ENCODE measurements at places on chromosomes 11 and 22.

GRCh38 chr22:49086181-49086580 lies 741.5 kb downstream of the BRD1 start:
- DNase-seq, result no peak

DNA sequence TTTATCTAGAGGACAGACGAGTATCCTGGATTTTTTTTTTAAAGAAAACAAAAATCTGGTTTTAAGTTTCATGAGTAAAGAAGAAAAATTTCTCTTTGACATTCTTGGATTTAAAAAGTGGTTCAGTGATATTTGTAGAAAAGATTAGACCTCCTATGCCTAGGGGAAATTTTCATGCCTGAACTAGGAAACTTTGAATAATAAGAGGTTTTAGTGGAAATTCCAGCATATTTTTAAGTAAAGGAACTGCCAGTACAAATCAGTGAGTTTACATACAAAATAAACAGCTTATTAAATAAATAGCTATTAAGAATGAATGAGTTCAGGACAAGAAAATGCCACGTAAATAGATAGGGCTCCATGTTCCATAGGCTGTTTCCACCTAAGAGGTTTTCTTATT lies 17.5 kb downstream of the JAM3 start:
- DNase-seq, result no peak

DNA sequence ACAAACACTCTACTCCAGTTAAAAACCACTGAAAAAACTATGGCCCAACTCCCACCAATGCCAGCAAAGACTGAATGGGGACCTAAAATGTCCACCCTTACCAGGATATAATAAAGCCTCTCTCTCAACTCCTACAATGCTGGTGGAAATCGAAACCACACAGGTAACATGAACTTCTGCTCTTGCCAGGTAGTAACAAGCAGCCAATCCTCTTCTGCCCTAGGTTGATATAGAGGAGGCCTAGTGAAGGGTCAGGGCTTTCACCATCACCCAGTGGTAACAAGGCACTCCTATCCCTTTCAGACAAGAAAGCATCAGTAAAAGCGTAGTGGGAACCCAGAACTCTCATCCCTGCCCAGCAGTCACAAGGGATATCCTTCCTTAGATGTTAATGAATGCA lies 22.6 kb downstream of the DCUN1D5 start:
- DNase-seq, result no peak

DNA sequence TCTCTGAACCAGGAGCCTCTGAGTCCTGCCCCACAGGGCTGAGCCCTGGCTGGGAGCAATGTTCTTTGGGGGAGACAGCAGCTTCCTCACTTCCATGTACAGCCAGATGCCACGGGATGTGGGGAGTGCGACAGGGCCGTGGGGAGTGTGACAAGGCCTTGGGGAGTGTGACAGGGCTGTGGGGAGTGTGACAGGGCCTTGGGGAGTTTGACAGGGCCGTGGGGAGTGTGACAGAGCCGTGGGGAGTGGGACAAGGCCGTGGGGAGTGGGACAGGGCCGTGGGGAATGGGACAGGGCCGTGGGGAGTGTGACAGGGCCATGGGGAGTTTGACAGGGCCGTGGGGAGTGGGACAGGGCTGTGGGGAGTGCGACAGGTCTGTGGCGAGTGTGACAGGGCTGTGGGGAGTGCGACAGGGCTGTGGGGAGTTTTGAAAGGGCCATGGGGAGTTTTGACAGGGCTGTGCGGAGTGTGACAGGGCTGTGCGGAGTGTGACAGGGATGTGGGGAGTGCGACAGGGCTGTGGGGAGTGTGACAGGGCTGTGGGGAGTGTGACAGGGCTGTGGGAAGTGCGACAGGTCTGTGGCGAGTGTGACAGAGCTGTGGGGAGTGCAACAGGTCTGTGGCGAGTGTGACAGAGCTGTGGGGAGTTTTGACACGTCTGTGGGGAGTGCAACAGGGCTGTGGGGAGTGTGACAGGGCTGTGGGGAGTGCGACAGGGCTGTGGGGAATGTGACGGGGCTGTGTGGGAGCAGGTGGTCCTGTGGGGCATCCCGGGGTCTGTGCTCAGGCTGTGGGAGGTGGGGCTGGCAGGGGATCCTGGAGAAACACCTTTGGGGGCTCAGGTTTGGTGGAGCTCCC lies 6.6 kb upstream of the KRTAP5-6 start:
- no peak for DNase-seq

- no peak for DNase-seq
Observed at GRCh38 chr11:59179121-59179520, 7.2 kb downstream of the DTX4 start.

- DNase-seq, result no peak
Observed at GRCh38 chr22:19567157-19568009, 43.2 kb upstream of the CLDN5 start.

- no peak for DNase-seq
Observed at GRCh38 chr22:42716649-42717127, 4.0 kb downstream of the A4GALT start.

DNA sequence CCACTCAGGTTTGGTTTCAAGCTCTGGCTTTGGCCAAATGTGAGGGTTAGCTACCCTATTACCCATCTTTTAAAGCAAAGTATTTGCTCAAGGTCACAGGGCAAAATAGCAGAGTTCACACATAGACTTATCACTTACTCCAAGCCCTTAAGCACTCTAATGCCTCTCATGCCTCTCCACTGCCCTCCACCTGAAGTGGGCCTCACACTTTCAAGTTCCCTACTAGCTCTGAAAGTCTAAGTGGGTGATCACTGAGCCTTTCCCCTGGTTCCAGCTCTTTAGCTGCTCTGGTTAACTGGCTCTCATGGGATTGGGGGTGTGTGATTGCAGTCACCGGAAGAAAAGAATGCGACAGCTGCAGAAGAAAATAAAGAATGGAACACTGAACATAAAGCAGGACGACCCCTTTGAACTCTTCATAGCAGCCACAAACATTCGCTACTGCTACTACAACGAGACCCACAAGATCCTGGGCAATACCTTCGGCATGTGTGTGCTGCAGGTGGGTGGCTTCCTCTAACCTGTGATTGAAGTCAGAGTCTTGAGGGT lies 6.4 kb downstream of the NAT10 start:
- no peak for DNase-seq

DNA sequence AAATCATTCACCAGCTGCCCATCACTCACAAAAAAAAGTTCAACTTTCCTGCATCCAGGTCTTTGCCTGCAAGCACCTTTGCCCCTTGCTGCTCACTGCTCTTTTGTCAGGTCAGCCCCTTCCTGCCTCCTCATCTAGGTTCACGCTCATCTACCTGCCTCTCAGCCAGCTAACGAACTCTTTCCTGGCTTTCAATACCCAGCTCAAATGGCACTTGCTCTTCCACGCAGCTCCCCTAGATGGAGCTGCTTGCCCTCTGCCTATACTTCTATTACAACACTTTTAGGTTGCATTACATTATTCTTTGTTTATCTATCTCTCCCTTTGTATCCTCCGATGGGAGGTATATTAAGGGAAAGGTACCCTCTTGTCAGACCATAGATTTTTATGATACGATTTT lies 78.9 kb upstream of the TBCEL start:
- no peak for DNase-seq

- DNase-seq, result peak; percentile 77
Observed at GRCh38 chr11:19116971-19117759, at the start of gene ZDHHC13. Gene ZDHHC13 (plus strand): TSS chr11:19117168. CDS start chr11:19117250, 82 bp downstream.

DNA sequence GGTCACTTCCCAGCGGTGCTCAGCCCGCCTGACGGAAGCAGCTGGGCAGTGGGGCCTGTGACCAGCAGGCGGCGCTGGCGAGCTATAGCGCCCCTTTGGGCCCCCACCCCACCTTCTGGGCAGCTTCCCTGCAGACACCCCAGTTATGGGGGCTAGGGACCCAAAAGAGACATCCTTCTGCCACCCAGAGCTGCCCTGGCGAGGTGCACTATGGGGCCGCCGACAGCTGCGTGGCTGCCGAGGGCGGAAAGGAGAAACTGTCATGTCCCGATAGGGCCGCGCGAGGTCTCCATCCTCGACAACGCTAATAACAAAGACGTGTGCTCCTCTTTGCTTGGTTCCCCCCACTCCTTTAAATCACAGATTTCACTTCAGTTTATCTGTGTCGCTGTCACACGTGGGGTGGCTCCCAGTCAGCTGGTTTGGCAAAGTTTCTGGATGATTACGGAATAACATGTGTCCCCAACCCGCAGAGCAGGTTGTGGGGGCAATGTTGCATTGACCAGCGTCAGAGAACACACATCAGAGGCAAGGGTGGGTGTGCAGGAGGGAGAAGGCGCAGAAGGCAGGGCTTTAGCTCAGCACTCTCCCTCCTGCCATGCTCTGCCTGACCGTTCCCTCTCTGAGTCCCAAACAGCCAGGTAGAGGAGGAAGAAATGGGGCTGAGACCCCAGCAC lies 673 bp upstream of the MYO7A start:
- DNase-seq, result peak; percentile 30

- DNase-seq, result no peak
Observed at GRCh38 chr22:31923136-31923535, 21.2 kb upstream of the YWHAH start.

DNA sequence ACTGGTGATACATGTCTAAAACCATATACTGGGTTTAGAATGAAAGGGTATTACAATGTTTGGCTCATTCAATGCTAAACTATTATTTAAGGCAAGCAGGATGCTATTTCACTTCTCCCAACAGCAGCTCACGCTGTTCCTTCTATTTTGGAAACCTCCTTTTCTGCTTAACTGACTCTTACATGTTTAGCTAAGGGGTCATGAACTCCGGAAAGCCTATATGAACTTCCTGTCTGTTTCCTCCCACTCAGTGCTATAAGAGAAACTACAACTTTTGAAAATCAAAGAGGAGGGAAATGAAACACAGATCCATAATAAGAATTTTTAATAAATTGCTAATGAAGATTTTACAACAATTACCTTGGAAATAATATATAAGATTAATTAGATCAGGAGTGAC lies 30.9 kb downstream of the SLC36A4 start:
- DNase-seq, result no peak

DNA sequence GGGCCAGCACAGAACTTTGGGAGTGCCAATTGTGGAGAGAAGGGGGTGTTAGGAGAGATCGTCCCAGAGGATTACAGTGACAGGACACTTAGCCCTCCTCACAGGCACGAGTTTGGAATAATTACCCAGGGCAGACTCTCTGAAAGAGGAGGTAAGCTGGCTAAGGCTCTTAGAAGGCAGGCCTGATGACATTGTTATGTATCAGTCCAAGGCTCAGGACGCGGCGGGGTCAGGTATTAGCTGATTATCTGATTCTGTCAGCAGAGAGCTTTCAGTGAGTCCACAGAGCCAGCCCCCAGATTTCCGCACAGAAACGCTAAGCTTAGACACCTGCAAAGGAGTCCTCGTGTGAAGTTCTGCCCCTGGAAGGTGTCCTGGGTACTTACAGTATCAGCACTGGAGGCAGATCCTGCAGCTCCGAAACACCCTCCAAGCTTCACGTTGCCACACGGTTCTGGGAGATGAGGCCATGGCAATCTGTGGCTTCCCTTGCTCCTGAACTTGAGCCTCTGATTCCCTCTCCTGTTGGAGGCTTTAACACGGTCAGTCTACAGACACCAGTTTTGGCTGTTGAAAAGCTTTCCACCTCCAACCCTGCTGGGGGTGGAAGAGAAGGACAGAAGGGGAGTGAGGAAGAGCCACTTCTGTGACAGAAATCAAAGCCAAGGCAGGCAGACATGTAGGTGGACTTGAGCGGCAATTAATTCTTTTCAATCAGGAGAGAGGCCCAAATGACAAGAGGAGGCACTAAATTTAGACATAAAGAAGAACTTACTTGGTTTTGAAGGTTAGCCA lies 123.6 kb upstream of the CADM1 start:
- no peak for DNase-seq

DNA sequence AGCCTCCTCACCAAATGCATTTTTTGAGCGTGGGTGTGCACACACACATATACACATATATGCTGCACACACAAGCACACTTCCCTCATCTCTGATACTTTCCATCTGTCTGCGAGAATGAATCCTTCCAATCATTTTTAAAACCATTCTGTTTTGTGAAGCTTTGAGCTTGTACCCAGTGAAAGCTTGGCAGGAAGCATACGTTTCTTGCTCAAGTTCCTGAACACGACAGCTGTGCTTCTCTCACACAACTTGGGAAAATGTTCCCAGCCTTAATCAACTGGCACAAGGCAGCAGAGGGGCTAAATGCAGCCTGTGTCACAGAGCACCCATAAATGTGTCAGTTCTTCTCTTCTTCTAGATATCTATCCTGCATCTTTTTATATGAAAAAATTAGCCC lies 524.0 kb upstream of the KIRREL3 start:
- DNase-seq, result no peak

GRCh38 chr22:44325718-44326490 lies 13.2 kb upstream of the SHISAL1 start:
- no peak for DNase-seq

GRCh38 chr11:66996609-66997273 lies 21.6 kb downstream of the C11orf86 start:
- no peak for DNase-seq

GRCh38 chr11:119889728-119890280 lies 160.8 kb upstream of the NECTIN1 start:
- no peak for DNase-seq

GRCh38 chr22:19720150-19720827 lies 3.0 kb upstream of the GP1BB start:
- no peak for DNase-seq

DNA sequence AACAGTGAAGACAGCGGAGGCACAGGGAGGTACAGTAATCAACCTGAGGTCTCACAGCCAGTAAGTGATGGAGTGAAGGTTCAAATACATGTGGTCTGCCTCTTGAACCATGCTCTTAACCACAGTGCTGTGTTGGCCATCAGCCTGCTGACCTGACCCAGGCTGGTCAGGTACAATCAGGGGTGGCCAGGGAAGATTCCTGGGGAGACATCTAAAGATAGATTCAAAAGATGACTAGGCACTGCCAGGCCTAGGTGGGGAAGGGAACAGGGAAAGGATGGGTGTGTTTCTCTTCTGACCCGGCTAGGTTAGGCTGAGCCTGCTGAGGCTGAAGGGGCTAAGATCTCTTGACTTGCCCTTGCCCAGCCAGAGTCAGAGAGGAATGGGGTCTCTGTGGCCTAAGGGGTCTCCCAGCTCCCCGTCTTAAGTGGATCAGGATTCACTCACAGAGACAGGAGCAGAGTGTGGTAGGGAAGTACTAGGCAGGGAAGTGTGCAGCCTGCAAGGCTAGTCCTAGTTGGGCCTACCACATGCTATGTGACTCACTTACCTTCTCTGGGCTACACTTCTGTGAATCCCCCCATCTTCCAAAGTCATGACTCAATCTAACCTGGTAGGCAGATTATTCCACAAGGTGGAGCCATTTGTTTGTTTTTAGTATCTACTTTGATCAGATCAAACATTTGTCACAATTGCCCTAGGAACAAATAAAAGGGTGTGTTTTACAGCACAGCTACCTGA lies 10.4 kb upstream of the SREBF2 start:
- no peak for DNase-seq

GRCh38 chr22:38305471-38306448 lies 11.5 kb downstream of the CSNK1E start:
- DNase-seq, result no peak

DNA sequence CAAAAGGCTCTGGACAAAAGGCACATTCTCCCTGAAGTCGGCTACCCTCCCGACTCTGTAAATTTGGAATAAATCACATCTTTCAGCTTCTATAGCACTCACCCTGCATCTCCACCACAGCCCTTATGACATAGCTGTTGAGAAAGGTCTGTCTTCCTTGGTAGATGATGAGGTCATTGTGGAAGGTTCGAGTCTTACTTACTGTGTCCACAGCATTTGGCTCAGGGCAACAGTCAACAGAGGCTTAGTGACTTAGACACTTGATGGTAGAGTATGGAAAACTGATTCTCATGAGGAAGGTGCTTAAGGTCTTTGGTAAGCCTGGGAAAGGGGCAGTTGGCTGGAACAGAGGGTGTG lies 45.6 kb downstream of the PTPRJ start:
- DNase-seq, result no peak

Data from activated naive CD4-positive, alpha-beta T cell (primary cell).